Activated CD4-positive, CD25-positive, alpha-beta regulatory T cell treated with anti-CD3 and anti-CD28 coated beads, Interleukin-2, amount 50 U/mL, for 16 hours (primary cell): ENCODE measurements at places on chromosomes 1 and 21.

DNA sequence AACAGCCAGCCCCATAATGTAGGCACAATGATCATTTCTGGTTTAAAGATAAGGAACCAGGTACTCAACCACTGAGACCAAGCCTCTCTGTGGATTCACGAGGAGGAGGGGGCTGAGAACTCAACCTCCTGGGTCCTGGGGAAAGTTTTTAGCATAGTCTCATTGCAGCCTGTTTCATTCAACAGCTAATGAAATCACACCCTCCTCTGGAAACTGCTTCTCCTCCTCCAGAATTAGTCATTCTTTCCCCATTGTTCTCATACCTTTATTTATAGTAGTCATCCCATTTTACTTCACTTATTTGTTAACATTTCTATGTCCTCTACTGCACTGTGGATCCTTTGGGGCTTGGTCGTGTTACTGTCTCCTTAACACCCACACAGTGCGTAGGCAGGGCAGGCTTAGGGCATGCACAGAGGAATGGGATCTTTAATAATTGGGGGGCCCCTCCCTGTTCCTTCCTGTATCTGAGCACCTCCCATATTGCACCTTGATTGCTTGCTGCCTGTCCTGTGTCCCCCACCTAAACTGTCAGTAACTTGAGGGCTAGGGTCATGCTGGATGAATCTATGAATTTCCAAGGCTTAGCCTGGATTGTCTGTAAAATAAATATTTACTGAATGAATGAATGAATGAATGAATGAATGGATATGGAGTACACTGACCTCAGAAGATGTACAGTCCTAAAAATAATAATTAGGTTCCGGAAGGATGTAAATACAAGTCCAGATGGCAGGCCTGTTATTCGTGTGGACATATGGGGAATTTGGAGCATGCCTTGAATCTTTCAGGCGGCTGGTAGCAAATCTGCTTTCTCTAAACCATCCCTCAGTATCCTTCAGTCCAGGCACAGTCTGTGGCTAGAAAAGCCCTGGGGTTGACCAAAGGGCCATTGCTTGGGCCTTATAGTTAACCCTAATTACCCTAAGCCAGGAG, 153.8 kb upstream of the HMGB4 start:
- DNase-seq, result no peak

- no peak for DNase-seq
Observed at GRCh38 chr1:188367661-188368060, 1538.9 kb downstream of the PLA2G4A start.

GRCh38 chr1:29532751-29533150, 296.4 kb downstream of the PTPRU start:
- no peak for DNase-seq

GRCh38 chr1:164780111-164780812, 221.3 kb downstream of the PBX1 start:
- DNase-seq, result no peak

DNA sequence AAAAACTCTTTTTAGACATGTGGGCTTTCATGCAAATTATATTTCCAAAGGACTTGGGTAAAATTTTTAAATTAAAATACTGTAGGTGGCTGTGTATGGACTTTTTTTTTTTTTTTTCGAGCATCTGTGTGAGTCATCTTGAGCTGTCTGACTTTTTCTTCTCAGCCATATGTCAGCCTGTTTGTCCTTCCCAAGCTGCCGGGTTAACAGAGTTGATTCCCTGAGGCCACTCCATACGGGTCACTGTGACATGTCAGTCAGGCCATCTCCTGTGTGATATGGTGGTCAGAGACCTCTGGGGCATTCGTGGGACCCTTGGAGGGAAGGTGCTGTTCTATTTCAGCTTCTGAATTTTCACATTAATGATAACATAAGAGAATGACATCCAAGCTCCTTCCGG, 148.3 kb downstream of the KCNJ6 start:
- no peak for DNase-seq
